ELF-1 (cell line): ENCODE measurements at places on chromosomes 16 and 17.

- peak; percentile 36 for DNase-seq
Measured at GRCh38 chr16:8908810-8909468, 26.8 kb downstream of the LITAFD start.

GRCh38 chr16:23500212-23500861, 10.0 kb downstream of the GGA2 start:
- DNase-seq = no peak

DNA sequence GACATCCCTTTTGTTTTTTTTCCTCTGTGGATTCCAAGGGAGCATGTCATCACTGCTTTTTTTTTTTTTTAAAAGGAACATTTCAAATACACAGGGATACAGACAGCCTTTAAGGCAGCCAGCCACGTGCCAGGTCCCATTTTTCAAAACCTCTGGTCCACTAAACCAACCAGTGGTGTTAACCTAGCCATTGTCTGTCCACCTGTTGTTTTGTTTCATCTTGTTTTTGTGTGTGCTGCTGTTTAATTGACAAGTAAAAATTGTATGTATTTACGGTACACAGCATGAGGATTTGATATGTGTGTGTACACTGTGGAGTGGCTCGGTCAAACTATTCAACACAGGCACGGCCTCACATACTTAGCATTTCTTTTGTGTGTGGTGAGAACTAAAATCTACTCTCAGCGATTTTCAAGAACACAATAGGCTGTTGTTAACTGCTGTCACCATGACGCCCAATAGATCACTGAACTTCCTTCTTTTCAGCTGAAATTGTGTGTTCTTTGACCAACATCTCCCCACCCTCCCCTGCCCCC, 19.2 kb downstream of the TMEM114 start:
- DNase-seq = no peak

GRCh38 chr16:89701425-89702406, at the start of gene SPATA2L:
Gene SPATA2L, minus strand, starts transcription at chr16:89701705. Its CDS starts 473 bp downstream, at chr16:89701232.
- DNase-seq = peak; percentile 96

GRCh38 chr17:75181608-75182318, 996 bp downstream of the SUMO2 start:
- DNase-seq = peak; percentile 27

DNA sequence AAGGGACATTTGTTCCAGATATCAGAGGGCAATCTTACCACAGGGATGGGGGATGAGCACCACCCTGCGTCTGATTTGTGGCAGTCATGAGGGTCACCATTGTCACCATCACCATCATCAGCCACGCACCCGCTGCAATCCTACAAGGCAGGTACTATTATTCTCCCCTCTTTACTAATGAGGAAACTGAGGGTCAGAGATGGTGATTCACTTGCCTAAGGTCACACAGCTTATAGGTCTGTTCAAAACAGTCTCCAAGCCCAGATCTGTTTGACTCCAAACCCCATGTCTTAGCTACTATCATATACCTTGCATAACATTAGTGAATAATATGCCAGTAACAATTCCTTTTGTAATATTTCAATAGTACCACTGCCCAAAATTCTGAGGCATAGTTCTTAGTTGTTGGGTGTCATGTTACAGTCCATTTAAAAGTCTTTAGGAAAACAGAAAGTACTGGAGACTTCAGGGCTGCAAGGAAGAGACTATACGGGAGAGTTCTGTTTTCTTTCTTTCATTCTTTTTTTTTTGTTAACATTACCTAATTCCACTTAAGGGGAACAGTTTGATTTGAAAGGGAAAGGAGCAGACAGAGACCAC, 166.4 kb downstream of the C16orf95 start:
- DNase-seq = no peak

DNA sequence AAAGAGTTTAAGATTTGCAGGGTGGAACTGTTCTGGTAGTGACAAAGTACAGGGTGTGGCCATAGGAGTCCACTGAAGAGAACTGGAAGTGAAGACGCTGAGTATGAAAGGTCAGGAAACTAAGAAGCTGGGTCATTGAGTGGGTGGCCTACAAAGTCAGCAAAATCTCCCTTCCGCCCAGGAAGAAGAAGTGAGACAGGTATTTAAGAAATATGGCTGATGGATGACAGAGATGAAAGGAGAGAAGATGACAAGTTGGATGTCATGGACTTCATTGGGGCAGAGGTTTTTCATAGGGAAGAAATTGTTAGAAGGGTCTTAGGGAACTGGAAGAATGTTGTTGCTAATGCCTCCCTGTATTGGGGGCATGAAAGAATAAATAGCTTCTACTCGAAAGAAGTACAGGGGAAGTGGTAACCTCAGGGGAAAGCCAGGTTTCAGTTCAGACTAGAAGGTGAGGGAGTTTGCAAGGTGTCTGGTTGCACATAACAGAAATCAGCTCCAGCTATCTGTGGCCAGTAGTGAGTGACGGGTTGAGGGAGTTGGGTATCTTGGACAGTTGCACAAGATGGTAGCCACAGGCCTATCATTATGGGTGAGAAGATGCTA, 33.6 kb upstream of the MED13 start:
- no peak for DNase-seq

DNA sequence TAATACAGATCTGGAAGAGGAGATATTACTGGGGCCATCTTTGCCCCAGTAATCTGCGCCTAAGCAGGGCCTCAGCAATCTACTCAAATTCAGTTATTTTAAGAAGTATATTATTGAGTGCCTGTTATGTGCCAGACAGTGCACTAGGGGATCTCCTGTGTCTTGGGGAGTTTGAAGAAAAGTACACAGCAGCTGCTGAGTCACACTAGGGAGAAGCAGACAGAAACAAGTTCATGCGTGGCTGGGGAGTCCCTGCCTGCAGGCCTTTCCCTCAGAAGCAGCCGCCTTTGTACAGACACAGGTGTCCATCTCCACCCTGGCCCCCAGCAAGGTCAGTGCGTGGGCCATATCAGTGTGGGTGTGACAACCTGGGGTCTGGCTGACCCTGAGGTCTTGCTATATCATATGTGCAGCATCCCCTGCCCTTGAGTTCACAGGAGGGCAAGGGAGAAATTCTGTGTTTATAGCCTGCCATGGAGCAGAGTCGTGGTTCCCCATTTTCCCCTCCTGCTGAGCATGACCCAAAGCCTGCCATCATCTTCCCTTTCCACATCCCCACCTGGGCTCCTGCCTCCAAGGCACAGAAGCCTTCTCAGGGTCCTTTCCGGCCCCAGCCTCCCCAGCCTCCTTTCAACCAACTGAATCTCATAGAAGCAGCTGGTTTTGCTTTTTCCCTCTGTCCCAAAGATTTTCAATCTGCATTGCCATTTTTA, 229.9 kb upstream of the SDK2 start:
- no peak for DNase-seq

- DNase-seq = no peak
Measured at GRCh38 chr17:8872705-8873435, 5.4 kb upstream of the PIK3R6 start.

- DNase-seq = no peak
Measured at GRCh38 chr17:74450925-74451403, 15.5 kb upstream of the CD300A start.

- DNase-seq = no peak
Measured at GRCh38 chr16:69564845-69565670, 708 bp upstream of the NFAT5 start.

- peak; percentile 67 for DNase-seq
Measured at GRCh38 chr16:80931801-80932707, 74.6 kb downstream of the CMC2 start.

GRCh38 chr16:85036236-85037049, 8.8 kb downstream of the KIAA0513 start:
- no peak for DNase-seq
